T-helper 1 cell (primary cell): ENCODE measurements at places on chromosomes 13 and 19.

GRCh38 chr19:33653684-33654083 lies 31.9 kb downstream of the CHST8 start:
- DNase-seq, result no peak

DNA sequence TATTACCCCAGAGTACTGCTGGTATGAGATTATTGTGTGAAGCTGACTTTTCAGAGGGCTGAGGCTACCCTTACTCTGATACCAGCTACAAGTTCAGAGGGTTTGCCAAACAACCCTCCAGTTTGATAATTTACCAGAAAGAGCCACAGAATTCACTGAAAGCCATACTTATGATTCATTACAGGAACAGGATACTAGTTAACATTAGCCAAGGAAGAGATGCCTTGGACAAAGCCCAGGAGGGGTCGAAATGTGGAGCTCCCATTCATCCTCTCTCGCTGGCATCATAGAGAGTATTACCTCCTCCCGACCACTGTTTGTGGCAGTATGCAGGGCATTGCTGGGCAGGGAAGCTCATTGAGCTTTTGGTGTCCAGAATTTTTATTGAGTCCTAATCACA lies 364.3 kb downstream of the KCNRG start:
- no peak for DNase-seq

DNA sequence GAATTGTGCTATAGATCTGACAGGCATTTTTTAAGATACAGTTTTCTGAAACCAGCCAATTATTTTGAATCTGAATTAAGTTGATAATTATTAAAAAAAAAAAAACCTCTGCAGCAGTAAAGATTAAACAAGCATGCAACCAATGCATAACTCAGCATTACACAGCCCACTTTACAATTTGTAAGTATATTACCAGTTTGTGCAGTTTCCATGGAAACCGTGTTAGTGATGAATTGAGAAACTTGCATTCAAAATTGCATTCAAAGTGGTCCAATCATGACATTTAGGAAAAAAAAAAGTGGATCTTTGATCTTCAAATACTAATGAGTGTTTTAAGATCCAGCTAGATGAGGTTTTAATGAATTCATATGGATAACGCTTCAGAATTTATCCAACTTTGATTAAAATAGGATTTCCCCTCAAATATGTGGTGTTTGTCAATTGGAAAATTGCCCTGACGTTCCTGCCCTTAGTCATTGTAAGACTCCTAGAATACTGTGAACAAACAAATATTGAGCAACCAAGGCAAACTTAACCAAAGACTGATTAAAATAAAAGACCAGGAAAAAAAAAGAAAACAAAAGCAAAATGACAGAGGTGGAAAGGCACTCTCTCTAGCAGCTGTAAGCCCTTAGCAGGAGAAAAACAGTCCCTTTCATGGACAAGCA lies 314.8 kb upstream of the MAB21L1 start:
- no peak for DNase-seq

DNA sequence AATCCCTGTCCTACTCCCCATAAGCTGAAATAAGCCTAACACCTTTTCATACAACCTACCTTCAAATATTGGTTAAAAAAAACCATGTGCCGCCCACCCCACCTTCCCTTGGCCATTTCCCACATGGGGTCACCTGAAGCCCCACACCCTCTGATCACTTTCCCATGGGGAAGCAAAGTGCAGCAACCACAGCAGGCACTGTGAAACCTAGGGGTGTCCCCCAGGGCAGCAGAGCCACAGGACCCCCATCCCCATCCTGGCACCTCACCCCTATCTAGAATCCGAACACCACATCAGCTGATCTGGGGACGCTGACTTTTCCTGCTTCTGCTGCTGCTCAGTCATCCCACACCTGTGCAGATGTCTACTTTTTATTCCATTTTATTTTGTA lies 19.9 kb downstream of the CEACAM21 start:
- no peak for DNase-seq

DNA sequence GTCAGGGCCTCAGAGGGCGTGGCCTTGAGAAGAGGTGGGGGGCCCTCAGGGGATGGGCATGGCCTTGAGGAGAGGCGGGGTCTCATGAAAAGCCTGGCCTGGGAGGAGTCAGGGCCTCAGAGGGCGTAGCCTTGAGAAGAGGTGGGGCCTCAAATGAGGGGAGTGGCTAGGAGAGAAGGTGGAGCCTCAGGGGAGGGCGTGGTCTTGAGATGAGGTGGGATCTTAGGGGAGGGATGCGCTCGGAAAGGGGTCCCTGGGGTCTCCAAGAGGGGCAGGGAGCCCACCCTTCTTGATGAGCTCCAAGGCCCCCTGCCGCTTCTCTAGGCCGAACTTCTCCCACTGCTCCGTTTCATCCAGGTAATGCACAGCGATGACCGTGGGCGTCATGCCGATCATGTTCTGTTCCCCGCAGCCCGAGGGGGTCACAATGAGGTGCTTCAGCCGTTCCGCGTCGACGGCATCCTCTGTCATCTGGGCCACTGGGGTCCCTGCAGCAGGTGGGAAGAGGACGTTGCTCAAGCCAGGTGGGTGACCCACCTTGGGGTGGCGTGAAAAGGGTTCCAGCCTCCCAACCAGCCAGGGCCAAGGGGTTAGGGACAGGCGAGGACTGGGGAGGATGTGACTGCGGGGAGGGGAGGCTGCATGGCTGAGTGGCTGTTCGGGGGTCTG lies 24.3 kb upstream of the TNFSF14 start:
- no peak for DNase-seq

GRCh38 chr19:16002406-16003384 lies 53.9 kb downstream of the OR10H4 start:
- no peak for DNase-seq
